ENCODE measurements at places on chromosomes 2 and 18.

- no peak for DNase-seq
Measured at GRCh38 chr2:226115102-226115831, 684.4 kb downstream of the IRS1 start.

GRCh38 chr18:45671321-45671720 is 52.7 kb upstream of the SLC14A1 start:
- no peak for DNase-seq

DNA sequence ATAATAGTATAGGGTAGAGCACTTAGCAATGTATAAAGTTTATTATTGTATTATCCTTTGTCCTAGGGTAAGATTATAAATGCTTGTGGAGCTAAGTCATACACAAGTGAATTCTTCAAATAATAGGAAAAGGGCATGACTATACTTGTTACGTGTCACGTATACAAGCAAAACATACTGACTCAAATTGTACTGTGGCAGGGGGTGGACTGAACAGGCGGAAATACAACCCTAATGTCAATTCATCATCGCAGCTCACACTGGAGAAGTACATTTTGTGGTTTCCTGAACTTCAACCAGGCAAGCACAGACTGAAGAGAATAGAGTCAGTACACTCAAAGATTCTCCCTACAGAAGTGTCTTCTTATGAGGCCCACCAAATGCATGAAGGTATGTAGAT is 201.0 kb downstream of the MBD2 start:
- no peak for DNase-seq

DNA sequence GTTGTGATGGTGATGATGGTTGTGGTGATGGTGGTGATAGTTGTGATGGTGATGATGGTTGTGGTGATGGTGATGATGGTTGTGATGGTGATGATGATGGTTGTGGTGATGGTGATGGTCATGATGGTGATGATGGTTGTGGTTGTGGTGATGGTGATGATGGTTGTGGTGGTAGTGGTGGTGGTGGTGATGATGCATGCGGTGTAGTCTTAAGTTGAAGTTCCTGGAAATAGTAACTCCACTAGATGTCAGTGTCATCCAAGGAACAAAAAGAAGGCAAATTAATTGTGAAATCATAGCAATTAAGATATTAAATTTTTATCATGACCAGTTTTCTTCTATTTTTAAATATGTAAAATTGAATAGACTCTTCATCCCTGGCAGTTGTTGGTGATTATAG is 309.2 kb downstream of the AGAP1 start:
- no peak for DNase-seq

DNA sequence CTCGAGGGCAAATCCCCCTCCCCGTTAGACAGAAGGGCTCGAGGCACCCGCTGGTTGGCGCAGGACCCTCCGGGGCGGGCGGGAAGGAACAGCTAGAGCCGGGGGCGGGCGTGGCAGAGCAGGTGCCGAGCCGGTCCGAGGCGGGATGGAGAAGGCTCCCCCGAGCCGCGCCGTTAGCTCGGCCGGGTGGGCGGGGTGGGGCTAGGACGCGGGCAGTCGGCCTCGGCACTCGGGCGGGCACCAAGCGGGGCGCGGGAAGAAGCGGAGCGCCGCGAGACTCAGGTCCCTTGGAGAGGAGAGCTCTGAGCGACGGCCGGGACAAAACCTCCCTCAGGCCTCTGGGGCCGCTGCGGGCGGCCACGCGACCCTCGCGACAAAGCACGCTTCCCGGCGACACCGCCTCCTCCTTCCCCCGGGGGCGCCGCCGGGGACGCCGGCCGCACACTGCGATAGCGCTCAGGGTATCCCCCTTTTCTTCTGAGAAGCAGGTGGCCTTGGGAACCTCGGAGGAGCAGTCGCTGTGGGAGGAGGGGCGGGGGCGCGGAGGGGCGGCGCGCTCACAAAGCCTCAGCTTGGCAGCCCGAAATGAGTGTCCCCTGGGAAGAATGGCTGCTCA is 721 bp downstream of the FHOD3 start:
- DNase-seq, result no peak

DNA sequence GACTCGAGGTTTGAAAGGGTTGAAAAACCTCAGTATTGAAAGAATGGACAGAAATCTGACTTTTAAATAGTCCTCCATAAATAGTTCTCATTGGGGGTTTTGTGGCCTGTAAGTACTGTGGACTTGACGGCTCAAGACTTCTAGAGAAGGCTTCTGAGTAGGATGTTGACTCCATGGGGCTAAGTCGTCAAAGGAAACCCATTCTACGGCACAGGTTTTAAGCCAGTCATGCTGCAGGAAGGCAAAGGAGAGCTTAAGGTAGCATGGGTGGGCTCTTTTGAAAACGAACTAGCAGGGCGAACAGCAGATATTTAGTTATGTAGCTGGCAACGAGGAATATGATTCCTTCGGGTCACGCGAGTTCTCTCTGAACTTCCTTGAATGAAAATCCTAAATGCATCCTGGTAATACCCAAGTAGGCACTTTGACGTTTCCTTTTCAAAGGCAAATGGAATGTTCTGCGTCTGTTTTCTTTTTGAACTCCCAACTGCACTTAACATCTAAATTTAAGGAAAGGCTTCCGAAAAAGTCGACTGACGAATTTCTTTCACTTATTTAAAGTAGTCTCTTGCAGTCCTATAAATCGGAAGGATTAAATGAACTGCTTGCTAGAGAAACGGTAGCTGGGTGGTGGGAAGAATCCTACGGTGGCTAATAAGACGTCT is 1.1 kb upstream of the NEDD4L start:
- DNase-seq, result no peak

DNA sequence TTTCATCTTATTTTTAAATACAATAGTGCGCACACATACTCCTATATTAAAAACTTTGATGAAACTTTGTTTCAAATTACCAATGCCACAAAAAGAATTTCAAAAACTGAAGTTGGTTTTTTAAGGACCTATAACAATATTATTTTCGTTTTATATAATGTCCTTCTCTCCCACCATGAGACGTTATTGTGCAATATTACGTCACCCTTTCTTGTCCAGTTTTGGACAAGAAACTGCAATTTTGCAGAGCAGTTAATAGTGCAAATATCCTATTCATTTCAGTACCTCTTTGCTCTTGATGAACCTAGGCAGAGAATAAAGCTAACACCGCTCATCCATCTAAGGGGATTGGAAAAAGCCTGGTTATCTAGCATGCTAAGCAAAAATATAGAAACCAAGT is 9.7 kb upstream of the ZNF516 start:
- no peak for DNase-seq

DNA sequence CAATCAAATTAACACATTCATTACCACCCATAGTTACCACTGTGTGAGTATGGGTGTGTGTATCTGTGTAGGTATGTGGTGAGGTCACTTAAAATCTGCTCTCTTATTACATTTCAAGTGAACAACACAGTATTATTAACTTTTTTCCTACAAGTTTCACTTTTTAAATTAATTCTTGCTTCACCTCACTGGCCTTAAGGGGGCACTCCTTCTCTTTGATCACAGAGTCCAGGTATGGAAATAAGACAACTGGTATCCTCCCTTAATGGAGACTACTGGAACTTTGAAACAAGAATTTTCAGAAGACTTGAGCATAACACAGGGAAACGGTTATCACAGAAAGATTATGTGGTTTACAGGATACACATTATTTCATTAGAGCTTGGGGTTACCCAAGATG is 255.8 kb downstream of the ASXL3 start:
- no peak for DNase-seq

GRCh38 chr2:206423147-206423546 is 20.2 kb upstream of the ADAM23 start:
- no peak for DNase-seq

GRCh38 chr2:57156231-57156924 is 890.2 kb upstream of the VRK2 start:
- no peak for DNase-seq

- DNase-seq, result no peak
Measured at GRCh38 chr18:10274301-10274700, 180.1 kb upstream of the APCDD1 start.

DNA sequence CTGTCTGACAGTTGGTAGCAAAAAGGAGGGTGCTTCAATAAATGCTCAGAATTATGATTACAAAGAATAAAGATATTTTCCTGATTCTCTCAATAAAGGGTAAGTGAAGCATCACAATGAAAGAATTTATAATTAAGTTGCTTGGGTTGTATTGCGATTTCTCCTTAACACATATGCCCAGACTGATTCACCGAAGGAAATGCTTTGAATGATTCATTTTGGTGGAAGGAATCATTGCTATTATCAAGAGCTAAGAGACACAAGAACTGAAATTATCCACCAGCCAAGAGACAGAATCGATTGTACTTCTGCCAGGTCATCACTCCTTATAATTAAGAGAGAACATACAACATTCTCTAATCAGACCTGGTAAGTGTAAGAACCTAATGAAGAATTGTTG is 301.4 kb downstream of the NR4A2 start:
- no peak for DNase-seq

- no peak for DNase-seq
Measured at GRCh38 chr2:165522719-165523118, 53.2 kb downstream of the CSRNP3 start.

DNA sequence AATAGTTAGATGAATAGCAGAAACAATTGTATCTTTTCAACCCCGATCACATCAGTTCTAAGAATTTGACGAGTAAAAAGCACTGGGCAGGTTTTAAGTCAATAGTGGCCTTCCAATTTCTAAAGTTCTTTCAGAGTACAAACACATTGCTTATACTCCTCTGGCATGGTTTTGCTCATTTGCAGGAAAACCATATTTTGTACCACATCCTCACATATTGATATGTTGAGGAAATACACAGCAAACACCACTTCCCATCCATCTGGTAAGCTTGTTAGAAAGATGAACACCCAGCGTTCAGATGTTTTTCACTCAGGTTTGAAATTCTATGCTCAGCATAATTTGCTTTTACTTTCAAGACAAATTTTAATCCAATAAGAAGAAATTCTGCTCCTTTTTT is 344.6 kb upstream of the ACVR2A start:
- no peak for DNase-seq

GRCh38 chr2:229380101-229380625 is 109.1 kb upstream of the PID1 start:
- DNase-seq, result no peak

DNA sequence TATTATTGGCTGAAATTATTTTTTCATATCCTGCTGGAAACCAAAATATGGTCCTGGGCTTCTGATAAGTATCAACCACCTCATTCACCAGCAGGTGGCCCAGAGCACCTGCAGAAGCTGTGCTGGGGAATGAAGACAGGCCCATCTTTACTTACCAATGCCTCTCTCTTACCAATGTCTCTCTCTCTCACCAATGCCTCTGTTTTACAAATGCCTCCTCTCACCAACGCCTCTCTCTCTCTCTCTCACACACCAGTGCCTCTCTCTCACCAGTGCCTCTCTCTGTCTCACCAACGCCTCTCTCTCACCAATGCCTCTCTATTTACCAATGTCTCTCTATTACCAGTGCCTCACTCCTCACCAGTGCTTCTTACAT is 2.3 kb upstream of the MAL start:
- no peak for DNase-seq

GRCh38 chr18:34893239-34893638 is 148.0 kb upstream of the MAPRE2 start:
- DNase-seq, result no peak

DNA sequence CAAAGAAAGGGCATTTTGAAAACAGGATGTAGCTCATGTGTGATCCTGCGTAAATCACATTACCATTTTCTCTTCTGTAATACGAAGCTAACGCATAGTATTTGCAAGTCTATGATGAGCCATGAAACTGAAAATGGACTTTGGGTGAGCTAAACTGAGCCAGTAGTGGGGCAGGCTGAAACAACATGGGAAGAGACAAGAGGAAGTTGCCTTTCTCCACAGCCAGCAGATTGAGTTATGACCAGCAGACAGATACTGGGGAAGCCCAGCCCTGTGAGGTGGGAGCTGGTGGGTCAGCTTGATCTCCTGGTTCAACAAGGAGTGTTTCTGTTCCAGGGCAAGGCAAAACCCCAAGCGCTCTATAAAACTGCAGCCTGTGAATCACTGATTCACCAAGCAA is 11.8 kb downstream of the CYRIA start:
- DNase-seq, result no peak

- no peak for DNase-seq
Measured at GRCh38 chr2:5720426-5720825, 28.2 kb downstream of the SOX11 start.

- no peak for DNase-seq
Measured at GRCh38 chr2:84653302-84653701, 137.0 kb downstream of the DNAH6 start.
